RPMI8226 (cell line): ENCODE measurements at places on chromosomes 13 and 19.

- DNase-seq, result no peak
Measured at GRCh38 chr19:13037731-13038130, 42.5 kb downstream of the NFIX start.

DNA sequence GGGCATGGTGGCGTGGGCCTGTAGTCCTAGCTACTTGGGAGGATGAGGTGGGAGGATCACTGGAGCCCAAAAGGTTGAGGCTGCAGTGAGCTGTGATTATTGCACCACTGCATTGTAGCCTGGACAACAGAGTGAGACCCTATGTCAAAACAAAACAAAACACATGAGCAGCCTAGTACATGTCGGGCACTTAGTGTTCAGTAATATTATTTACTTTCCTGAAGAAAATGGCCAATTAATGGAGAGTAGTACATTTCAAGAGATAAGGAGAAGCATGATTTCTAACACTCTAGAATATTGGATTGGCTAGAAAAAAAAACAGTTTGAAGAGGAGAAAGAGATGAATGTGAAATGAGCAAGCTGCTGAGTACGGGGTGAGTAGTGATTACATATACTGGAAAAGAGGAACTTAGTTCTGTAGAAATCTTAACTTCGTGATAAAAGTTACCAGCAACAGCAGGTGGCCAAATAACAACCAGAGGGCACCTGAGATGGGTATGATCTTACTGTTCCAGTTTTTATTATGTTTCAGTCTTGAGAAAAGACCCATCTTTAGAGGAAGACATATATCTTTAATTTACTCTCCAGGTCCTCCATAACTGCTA lies 36.2 kb downstream of the SPATA13 start:
- DNase-seq, result peak; percentile 13

GRCh38 chr19:18029617-18030338 lies 21.8 kb downstream of the ARRDC2 start:
- DNase-seq, result peak; percentile 89

DNA sequence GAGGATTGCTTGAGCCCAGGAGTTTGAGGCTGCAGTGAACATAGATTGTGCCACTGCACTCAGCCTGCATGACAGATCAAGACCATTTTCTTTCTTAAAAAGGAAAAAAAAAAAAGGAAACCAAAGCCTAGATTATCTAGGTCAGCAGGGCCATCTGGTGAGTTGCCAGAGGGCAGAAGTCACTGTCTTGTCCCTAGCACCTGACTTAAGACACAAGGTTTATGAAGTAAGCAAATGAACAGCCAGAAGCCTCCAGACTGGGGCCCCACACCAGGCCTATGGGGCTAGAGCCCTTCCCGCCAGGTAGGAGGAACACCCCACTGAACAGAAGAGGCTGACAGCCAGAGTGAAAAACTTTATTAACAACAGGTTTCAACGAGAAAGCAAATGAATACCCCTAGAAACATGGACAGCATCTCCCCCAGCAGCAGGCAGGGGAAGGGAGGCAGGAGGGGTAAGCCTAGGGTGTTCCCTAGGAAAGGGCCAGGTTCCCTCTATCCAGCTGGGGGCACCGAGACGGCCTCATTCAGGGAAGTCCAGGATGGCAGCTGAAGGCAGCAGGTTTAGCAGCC lies 1.2 kb downstream of the WDR83 start:
- DNase-seq, result no peak

DNA sequence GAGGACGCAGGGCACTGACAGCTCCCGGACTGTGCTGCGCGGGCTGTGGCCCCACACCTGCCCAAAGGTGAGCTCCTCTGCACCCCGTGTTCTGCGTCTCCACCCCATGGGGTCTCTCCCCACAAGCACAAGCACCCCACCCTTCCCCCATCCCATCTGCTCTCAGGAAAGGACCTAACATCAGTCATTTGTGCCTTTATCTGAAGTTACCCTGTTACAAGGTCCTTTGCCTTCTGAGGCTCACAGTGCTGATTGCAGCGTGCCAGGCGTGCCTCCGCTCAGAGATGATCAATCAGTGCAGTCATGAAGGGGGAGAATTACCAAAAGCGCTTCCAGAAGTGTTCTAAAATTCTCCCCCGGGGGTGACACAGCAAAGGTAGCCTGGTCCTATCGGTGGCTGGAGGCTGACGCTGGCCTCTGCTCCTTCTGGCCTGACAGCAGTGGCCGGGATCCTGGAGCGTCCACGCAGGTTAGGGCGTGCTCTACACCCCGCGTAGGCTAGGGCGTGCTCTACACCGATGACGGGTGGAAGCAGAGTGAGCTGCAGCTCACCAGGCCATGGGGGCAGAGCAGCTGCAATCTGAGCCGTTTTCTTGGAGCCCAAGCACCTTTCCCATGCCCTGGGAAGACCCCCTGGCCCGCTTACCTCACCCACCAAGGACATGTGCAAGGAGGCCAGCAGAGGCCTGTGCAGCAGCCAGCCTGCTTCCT lies 84.7 kb upstream of the TM9SF2 start:
- DNase-seq, result no peak

DNA sequence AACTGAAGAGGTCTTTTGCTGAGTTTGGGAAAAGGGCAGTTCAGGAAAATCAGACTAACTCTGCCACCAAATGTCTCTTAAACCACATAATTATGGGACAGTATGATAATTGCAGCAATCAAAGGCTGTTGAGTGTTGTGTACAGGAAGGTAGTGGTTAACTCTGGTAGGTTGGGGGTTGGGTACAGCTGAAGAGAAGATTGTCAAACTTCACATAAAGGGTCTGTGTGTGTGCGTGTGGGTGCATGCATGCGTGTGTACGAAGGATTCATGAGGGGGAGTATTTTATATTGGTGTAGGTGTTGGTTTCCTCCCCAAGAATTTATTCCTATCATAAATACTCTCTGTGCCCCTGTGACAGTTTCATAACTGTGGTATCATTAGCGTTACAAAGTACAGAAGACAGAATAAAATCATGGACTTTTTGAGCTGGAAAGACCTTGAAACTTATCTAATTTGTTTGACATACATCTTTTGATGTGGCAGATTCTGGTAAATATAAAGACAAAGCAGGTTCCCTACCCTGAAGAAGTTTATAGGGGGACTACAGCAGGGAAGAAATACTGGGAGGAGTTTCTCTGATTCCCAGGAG lies 94.1 kb downstream of the PCCA start:
- DNase-seq, result no peak

DNA sequence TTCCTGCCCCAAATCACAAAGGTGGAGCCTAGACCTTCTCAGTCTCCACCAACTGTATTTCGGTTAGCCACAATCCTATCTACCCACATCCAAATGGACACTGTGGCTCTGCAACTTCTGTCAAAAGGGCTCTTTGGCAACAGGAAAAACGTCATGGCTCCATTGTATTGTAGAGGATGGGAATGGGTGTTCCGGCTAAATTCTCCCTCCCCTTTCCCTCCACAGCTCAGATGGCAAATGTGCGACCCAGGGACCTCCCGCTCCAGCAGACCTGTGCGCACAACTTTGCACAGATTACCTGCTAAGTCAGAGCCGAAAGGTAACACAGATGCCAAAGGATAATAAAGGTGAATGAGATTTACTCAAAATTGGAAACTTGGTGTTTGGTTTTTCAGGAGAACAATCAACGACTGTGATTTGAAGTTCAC lies 968 bp upstream of the KL start:
- DNase-seq, result no peak

GRCh38 chr19:15398501-15399233 lies 19.1 kb upstream of the AKAP8 start:
- DNase-seq, result no peak

- DNase-seq, result peak; percentile 50
Measured at GRCh38 chr19:4063369-4064148, 3.1 kb downstream of the ZBTB7A start.

GRCh38 chr19:16266586-16266942 lies 58.1 kb upstream of the KLF2 start:
- no peak for DNase-seq

- no peak for DNase-seq
Measured at GRCh38 chr13:27293873-27294515, 23.4 kb downstream of the RASL11A start.

GRCh38 chr13:21137696-21138095 lies 38.7 kb downstream of the SKA3 start:
- no peak for DNase-seq

GRCh38 chr19:7808108-7808507 lies 21.9 kb upstream of the EVI5L start:
- DNase-seq, result no peak

GRCh38 chr19:4196009-4196408 lies 13.5 kb downstream of the ANKRD24 start:
- no peak for DNase-seq

DNA sequence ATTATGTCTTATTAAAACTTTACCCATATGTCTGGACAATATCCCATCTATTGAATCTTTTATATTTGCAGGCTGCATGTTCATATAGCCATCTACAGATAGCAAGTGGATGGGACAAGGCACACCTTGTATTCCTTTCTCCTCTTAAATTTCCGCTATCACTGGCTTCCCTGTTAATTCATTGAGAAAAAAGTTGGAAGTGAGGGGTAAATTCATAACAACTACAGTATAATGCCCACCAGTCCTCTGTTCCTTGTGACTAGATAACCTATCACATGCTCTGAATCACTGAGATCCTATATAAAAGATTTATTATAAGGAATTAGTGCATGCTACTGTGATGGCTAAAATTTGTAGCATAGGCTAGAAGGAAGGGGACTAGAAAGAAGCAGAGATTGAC lies 1005.8 kb upstream of the ATXN8OS start:
- DNase-seq, result no peak

GRCh38 chr13:24040835-24041234 lies 119.7 kb upstream of the SPATA13 start:
- no peak for DNase-seq

DNA sequence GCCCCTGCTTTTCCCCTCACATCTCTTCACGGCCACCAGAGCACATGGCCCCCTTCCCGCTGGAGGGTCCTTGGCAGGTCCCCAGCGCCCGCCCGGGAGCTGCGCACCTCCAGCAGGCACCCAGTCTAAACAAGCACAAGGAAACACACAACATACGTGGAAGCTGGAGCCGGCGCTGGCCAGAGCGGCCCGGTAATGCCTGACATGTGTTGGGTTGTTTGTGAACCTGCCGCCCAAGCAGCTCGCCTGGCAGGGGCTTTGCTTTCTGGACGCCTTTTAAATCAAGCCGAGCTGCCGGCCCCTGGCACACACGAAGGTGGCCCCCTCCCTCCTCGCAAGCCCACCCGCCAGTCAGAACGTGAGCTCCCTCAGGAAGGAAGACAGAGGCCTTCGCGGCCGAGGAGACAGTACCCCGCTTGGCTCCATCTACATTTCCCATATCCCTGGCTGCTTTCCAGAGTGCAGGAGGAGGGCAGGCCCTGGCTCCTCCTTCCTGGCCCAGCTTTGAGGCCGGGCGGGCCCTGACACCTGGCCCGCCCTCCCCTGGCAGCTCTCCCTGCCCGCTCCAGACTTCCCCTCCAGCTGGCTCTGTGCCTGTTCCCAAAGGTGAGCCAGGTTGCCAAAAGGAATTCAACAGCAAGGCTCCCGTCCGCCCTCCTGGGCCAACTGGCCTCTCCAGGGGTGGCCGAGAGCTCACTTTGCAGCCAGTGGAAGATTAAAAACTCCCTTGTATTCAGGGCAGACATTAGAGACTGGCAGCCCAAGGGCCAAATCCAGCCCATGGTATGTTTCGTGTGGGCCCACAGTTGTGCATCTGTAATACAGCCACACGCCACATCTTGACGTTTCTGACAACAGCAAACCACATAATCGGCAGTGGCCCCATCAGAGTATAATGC lies 28.7 kb downstream of the COMP start:
- peak; percentile 39 for DNase-seq

- peak; percentile 30 for DNase-seq
Measured at GRCh38 chr19:39996218-39996810, 546 bp upstream of the ZNF546 start.

GRCh38 chr13:72198042-72198441 lies 331.0 kb upstream of the DACH1 start:
- DNase-seq, result no peak

DNA sequence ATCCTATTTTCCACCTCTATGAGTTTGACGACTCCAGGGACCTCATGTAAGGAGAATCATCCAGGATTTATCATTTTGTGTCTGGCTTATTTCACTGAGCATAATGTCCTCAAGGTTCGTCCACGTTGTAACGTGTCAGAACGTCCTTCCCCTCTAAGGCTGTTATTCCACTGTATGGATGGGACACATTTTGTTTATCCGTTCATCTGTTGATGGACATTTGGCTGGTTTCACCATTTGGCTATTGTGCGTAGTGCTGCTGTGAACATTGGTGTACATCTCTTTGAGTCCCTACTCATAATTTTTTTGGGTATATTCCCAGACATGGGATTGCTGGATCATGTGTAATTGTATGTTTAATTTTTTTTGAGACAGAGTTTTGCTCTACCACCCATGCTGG lies 21.5 kb downstream of the CRTC1 start:
- no peak for DNase-seq

DNA sequence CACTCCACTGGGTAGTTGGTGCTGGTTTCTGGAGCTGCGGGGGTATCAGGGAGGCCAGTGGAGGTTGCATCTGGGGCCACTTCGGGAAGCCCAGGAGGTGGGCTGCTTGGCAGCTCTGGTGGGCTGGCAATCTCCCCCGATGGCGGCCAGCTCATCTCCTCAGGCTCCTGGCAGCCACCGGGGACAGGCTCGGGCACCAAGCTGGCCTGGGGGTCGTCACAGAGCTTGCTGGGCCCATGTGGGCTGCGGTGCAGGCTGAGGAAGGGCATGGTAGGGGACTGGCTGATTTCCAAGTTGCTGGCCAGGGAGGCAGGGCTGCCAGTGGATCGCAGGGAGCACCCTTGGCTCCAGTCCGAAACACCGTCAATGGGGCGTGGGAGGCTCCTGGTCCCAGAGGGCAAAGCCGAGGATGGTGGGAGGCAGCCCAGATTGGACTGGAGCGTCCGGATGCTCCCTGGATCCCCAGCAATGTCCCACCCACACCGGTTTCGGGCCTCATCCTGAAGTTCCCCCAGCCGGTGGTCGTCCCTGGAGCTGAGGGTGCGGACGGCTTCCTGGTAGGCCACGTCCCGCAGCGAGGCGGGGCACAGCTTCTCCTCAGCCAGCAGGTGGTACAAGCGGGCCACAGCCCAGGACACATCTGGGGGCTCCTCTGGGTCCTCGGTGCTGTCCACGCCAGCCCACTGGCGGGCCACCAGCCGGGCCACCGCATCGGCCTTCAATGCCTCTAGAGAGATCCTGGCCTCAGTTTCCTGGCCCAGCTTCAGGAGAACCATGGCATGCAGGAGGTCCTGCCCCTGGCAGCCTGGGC lies 13.8 kb downstream of the TICAM1 start:
- no peak for DNase-seq

GRCh38 chr19:16446108-16446723 lies 25.6 kb downstream of the EPS15L1 start:
- DNase-seq, result no peak

- no peak for DNase-seq
Measured at GRCh38 chr19:50280074-50280473, 49.1 kb downstream of the KCNC3 start.

DNA sequence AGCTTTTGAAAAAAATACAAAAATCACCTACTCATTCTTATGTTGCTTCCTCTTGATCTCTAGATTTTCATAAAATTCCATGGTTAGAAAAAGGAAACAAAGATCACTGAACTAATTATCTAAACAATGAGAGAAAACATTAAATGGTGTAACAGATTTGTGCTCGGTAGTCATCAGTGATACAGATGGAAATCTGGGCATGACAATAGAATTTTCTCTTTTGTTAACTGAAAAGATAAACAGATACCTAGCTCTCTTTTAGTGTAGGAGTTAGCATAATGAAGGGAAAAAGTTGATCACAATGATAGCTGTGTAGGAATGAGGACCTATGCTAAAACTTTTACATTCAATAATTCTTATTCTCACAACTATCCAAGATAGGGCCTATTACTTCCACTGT lies 103.7 kb downstream of the TBC1D4 start:
- no peak for DNase-seq
